ENCODE measurements at places on chromosomes 2 and 18.

DNA sequence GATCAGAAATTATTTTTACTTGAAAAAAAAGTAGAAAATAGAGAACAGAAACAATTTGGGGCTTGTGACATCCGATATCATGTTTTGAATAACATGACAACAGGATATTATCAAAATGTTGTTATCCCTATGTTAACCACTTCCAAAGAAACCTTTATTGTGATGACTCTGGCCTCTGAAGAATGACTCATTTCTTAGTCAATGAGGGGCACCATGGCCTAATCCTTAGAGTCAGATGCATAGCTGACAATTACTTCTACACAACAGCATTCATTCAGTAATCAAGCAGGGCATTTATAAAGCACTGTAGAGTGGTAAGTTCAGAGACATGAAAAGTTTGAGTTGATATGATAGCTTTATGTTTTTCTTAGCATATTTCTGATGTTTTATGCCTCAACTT, 703.0 kb downstream of the RNF144A start:
- no peak for DNase-seq

- no peak for DNase-seq
Observed at GRCh38 chr18:62384068-62384467, 59.0 kb downstream of the TNFRSF11A start.

- DNase-seq = no peak
Observed at GRCh38 chr2:9401646-9402371, 21.5 kb downstream of the ITGB1BP1 start.

DNA sequence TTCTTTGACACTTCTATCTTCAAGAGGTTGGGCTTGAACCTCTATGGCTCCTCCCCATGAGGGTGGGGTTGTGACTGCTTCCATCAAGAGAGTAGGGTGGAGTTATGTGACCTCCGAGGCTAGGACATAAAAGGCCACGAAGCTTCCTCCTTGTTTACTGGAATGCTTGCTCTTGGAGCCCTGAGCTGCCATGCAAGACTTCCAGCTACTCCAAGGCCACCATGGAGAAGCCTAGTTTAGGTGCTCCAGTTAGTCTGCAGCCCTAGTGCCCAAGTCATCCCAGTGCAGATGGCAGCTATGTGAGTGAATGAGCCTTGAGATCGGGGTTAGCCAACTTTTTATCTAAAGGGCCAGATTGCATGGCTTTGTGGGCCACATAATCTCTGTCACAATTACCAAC, 2.4 kb upstream of the MERTK start:
- no peak for DNase-seq

DNA sequence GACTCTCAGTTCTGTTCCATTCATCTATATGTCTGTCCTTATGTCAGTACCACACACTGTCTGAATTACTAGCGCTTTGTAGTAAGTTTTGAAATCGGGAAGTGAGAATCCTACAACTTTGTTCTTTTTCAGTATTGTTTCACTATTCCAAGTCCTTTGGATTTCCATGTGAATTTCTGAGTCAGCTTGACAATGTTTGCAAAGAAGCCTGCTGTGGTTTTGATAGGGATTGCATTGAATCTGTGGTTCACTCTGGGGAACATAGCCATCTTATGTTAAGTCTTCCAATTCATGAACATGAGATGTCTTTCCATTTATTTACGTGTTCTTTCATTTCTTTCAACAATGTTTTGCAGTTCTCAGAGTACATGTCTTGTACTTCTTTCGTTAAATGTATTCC, 15.0 kb downstream of the SLC3A1 start:
- no peak for DNase-seq

Data from HuH-7 (cell line).